Caki2 (cell line): ENCODE measurements at places on chromosomes 16 and 17. TPM values are rescaled to one million over a fixed set of nuclear protein-coding genes. Genes with fewer than 3 reads are reported as not detected.

- no peak for DNase-seq
Observed at GRCh38 chr17:9116861-9117568, 95.7 kb downstream of the NTN1 start.

DNA sequence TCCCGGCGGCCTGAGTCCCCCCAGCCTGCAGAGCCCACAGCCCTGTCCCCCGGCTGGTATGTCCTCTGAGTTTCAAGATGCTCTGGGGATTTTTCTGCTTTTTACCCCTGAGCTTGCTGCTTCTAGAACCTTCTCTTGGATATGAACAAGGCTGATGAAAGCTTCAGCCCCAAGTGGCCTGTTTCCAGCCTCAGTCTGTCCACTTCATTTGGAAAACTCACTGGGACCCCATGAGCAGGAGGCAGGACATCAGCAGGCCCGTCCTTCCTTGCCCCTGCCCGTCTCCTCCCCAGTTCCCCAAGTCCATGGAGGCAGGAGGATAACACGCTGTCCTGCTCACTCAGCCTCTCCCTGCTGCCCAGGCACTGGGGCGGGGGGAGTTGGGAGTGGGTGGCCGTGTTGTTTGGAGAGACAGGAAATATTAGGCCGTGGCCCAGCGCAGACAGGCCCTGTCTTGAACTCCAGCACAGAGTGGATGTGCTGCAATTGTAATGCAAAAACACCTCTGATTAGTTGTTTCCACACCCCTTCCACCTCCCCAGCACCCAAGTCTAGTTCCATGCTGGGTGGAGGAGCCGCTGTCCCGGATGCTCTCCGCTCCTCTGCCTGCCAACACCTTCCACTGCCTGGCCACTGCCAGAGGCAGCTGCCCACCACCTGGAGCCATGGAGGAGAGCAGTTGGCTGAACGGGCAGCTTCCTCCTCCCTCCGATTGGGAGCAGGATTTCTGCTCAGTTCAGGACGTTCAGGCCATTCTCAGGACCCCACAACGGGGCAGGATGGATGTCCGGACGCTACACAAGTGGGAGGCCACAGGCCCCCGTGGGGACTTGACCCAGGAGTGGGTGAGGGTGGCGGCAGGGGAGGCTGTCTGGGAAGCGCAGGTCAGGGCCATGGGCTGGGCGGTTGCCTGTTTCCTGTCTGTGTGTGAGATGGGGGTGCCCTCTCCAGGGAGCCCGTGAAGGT lies 216.9 kb upstream of the GSE1 start:
- DNase-seq = no peak

DNA sequence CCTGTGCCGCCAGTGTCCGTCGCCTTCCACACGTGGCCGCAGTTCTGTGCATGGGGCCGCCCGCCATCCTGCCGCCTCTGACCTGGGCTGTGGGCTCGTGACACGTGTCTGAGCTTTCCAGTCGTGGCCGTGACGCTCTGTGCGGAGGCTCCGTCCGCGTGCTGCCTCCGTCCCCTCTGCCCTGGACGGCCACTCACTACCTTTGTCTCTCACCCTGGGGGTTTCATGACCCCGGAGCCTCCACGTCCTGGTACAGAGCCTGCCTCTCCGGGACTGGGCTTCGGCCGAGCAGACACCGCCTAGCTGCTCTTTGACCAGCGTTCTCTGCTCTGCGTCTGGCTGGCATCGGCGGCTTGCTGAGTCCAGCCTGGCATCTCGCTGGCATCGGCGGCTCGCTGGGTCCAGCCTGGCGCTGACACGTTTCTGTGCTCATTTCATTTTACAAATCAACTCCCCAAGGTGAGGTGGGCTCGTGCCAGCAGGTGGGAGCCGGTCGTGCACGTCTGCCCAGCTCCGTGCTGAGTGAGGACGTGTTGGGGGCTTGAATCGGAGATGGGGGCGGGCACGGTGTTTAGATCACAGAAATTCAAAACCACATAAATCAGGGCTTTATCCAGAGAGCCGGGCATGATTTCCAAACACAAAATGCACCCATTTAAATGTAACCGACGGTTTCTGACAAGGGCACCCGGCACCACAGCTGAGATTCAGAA lies 44.3 kb upstream of the GNG13 start:
- no peak for DNase-seq

- peak; percentile 15 for DNase-seq
Observed at GRCh38 chr17:10875984-10876555, 38.2 kb upstream of the PIRT start.

DNA sequence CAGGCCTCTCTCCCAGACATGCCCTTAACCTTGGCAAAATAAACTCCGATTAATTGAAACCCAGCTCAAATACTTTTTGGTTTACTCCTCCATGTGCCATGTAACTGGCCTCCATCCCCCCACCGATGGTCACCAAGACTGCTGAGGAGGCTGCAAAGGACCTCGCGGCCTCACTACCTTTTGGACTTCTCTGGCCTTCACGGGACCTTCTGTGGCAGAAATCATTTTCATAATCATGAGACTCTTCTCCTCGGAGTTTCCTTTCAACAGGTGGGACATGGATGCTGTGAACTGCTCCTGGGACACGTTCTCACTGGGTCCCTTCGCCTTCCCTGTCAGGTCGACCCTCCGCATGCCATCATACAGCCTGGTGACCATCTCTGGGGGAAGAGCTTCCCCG lies 9.0 kb downstream of the MEAK7 start:
- DNase-seq = no peak

DNA sequence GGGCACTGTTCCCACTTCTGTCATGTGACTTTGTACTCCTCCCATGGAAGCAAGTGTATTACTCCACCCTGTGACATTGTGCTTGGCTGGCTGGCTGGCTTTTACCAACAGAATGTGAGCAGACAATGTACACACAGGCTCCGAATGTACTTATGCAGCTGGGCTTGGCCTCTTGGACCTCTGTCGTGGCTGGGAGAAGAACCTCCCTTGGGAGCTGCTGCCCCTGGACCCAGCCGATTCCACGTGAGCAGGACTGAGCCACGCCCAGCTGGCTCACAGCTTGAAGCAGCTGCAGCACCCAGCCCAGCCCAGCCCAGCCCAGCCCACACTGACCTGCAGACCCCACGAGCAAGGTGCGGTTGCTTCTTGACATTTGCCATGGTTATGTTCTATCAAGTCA lies 177.5 kb downstream of the RBFOX3 start:
- no peak for DNase-seq

- DNase-seq = no peak
Observed at GRCh38 chr16:28932339-28933141, 769 bp downstream of the CD19 start.

- peak; percentile 16 for DNase-seq
Observed at GRCh38 chr16:75043175-75043895, 44.5 kb downstream of the ZNRF1 start.

GRCh38 chr16:14371778-14372431 lies 258.2 kb downstream of the PARN start:
- no peak for DNase-seq

DNA sequence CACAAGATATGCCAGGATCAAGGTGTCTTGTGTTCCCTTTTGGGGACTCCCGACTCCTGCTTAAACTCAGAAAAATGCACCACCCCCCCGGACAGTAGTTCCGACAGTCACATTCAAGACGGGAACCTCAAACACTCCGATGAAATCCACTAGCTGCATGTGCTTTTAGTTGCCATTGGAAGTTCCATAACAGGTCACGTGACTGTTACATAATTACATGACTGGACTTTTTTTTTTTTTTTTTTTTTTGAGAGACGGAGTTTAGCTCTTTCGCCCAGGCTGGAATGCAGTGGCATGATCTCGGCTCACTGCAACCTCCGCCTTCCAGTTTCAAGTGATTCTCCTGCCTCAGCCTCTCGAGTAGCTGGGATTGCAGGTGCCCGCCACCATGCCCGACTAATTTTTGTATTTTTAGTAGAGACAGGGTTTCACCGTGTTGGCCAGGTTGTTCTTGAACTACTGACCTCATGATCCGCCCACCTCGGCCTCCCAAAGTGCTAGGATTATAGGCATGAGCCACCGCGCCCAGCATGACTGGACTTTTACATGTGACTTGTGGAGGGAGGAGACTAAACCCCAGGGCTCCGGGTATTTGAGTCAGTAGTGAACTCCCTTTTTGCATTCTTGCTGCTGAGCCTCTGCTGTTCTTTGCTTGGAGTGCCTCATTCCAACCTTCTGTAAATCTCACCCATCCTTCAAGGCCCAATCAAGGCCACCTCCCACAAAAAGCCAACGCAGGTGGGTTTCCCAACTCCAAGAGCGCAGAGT lies 1.6 kb downstream of the SIRT7 start:
- DNase-seq = peak; percentile 84

DNA sequence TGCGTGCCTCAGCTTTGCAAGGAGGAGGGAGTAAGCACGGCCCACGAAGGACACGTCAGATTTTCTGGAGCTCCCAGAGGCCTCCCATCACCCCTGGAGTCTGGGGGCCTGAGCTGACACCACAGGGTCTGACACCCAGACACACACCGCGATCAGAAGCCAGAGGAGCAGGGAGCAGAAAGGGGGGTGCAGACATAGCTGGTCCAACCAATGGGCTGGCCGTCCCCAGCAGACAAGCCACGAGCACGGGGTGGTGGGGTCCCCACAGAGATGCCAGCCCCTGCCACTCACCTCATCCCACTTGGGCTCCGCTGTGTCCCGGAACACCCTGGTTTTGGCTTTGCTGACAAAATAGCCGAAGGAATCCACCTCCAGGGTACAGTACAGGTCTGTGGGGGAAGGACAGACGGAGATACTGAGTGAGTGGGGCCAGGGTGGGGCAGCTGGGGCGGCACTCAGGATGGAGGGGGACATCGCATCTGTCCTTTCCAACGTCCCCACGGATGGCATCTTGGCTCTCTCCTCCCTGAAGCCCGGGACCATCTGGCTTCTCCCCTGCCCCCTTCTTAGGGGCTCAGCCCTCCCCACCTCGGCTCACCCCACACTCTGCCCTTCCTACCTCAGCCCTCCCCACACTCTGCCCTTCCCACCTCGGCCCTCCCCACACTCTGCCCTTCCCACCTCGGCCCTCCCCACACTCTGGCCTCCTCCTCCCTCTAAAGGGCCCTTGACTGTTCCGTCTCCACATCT lies 53.5 kb downstream of the TIMM22 start:
- no peak for DNase-seq

DNA sequence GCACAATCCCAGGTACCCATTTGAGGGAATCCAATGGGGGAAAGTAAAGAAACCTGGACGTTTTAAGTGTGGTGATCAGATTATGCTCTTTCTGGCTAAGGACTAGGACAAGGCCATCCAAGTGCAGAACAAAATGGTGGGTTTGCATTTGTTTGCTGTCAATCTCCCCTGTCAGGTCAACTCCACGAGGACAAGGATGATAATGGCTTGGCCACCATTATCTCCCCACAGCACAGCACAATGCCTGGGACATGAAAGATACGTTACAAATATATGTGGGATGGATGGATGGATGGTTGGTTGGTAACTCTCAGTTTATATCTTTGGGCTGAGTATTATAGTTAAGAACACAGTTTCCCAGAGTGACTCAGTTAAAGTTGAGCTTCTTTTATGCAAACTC lies 526.9 kb downstream of the NPIPA7 start:
- no peak for DNase-seq

- DNase-seq = peak; percentile 70
Observed at GRCh38 chr17:37702598-37702997, 42.3 kb downstream of the HNF1B start.

- DNase-seq = peak; percentile 33
Observed at GRCh38 chr17:74288785-74289184, 14.8 kb downstream of the DNAI2 start.

GRCh38 chr17:80645706-80646325 lies 101.2 kb downstream of the RPTOR start:
- DNase-seq = no peak

DNA sequence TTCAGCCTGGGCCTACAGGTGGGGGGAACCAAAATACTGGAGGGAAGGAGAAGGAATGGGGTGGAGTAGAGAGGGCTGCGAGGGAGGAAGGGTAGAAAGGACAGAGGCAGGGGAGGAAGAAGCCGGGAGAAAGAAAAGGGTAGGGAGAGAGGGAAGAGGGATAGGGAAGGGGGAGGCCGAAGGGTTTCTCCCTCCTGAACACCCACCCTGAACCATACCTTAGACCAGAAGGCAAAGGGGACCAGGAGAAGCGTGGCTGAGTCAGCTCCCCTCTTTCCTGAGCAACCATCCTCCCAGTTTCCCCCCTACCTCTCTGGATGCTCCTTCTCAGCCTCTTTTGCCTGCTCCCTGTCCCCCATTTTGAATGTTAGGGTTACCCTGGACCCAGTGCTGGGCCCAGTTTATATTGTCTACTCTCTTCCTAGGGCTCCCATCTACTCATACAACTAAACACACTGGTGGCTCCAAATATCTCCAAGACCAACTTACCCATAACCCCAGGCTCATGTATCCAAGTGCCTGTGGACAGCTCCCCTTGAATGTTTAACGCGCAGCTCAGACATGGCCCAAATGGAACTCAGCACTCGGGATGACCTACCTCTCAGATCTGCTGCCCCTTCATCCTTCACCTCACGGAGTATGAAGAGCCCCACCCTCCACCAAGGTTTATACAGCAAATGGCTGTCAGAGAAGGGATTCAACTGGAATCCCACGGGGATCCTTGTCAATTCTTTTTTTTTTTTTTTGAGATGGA lies 7.8 kb downstream of the TSPOAP1 start:
- DNase-seq = no peak

DNA sequence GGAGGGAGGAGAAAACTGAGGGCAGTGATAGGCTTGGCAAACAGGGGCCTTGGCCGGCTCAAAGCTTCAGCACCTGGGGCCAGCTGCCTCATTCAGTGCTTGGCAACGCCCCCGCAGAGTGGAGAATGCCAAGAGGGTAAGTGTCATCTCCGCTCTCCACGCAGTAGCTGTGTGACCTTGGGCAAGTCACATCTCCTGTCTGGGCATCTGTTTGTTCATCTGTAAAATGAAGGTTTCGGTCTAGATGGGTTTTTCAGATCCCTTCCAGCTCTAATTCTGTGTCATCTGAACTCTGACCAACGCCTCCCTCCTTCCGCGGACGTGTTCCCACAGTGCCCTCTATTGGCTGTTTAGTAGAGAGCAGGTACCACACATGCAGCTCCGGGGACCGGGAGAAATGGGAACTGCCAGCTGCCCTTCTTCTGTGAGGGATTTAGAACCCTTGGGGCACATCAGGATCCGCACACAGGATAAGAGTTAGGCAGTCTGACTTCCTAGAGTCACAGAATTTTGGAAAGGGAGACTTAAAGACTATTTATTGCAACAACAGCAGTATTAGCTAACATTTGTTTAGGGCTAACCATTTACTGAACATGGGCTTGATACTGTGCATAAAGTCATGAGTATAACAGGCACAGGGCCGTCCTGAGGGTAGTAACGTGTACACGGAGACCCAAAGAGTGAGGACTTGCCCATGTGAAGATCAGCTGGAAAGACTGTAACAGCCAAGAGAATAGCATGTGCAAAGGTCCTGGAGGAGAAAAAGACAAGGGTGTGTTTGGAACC lies 26.8 kb downstream of the GP2 start:
- peak; percentile 58 for DNase-seq

The SPATA22 gene
- not detected in 2 replicates for total RNA-seq

The NPIPB6 gene
- 0.32 TPM in 1 of 2 replicates, not detected in the other for total RNA-seq

The MT3 gene
- total RNA-seq = not detected in 2 replicates

The MYL4 gene
- not detected in 2 replicates for total RNA-seq

The PIPOX gene
- total RNA-seq = 1.6 and 10.5 TPM in 2 replicates

The ZNF469 gene
- total RNA-seq = 1.6 and 1.7 TPM in 2 replicates

The SERPINF2 gene
- total RNA-seq = 0.14 and 0.68 TPM in 2 replicates

The PABPN1L gene
- total RNA-seq = not detected in 2 replicates

The PARD6A gene
- total RNA-seq = 5.3 and 7.2 TPM in 2 replicates

The KRT9 gene
- total RNA-seq = not detected in 2 replicates

The RRAD gene
- 147 and 161 TPM in 2 replicates for total RNA-seq

The EIF4A3 gene
- total RNA-seq = 233 and 234 TPM in 2 replicates

The ABAT gene
- 0.24 TPM in 1 of 2 replicates, not detected in the other for total RNA-seq

The CA4 gene
- total RNA-seq = not detected in 2 replicates

The CACNG1 gene
- not detected in 2 replicates for total RNA-seq

The SULT1A2 gene
- not detected in 2 replicates for total RNA-seq

The UTS2R gene
- not detected in 2 replicates for total RNA-seq
